T-helper 1 cell treated with Interleukin-12 subunit alpha and Interleukin-12 subunit beta and Interleukin-4 antibody, amounts not matched to agents 30 ng/mL and 1 ng/mL, for 36 hours (primary cell): ENCODE measurements at places on chromosomes 13 and 19. TPM values are rescaled to one million over a fixed set of nuclear protein-coding genes. Genes with fewer than 3 reads are reported as not detected.

NLRP9 gene
- not detected in 2 replicates for total RNA-seq

HSD17B14 gene
- 1.3 TPM in 2 replicates for total RNA-seq

KLF2 gene
- 175 and 177 TPM in 2 replicates for total RNA-seq

SHKBP1 gene
- 156 and 166 TPM in 2 replicates for total RNA-seq

OR7C1 gene
- not detected in 2 replicates for total RNA-seq

DLEU7 gene
- not detected in 2 replicates for total RNA-seq

CGB5 gene
- not detected in 2 replicates for total RNA-seq

PTPRH gene
- total RNA-seq = 0.05 and 0.07 TPM in 2 replicates

PRTN3 gene
- total RNA-seq = not detected in 2 replicates

C3 gene
- 8.3 and 8.9 TPM in 2 replicates for total RNA-seq

SLC7A9 gene
- 0.25 and 0.80 TPM in 2 replicates for total RNA-seq

SULT2A1 gene
- total RNA-seq = not detected in 2 replicates

MIA gene
- not detected in 2 replicates for total RNA-seq

ERVK3-1 gene
- total RNA-seq = 64.8 and 68.1 TPM in 2 replicates

DCT gene
- total RNA-seq = 0.20 and 0.61 TPM in 2 replicates

ATP4A gene
- not detected in 2 replicates for total RNA-seq

RETN gene
- total RNA-seq = not detected in 2 replicates

CLASRP gene
- total RNA-seq = 84.7 and 99.9 TPM in 2 replicates

GEMIN7 gene
- total RNA-seq = 31.2 and 35.2 TPM in 2 replicates

SRRM5 gene
- total RNA-seq = 0.37 and 0.41 TPM in 2 replicates

ENOX1 gene
- 0.12 and 0.20 TPM in 2 replicates for total RNA-seq

GPR12 gene
- total RNA-seq = not detected in 2 replicates

ADAT3 gene
- total RNA-seq = 10.5 and 12.2 TPM in 2 replicates

NLRP5 gene
- not detected in 2 replicates for total RNA-seq

CCDC8 gene
- not detected in 2 replicates for total RNA-seq

OSCAR gene
- 0.22 TPM in 1 of 2 replicates, not detected in the other for total RNA-seq

CLC gene
- total RNA-seq = 0.83 and 2.3 TPM in 2 replicates

LILRA5 gene
- not detected in 2 replicates for total RNA-seq
